ENCODE measurements at places on chromosomes 1 and 21.

DNA sequence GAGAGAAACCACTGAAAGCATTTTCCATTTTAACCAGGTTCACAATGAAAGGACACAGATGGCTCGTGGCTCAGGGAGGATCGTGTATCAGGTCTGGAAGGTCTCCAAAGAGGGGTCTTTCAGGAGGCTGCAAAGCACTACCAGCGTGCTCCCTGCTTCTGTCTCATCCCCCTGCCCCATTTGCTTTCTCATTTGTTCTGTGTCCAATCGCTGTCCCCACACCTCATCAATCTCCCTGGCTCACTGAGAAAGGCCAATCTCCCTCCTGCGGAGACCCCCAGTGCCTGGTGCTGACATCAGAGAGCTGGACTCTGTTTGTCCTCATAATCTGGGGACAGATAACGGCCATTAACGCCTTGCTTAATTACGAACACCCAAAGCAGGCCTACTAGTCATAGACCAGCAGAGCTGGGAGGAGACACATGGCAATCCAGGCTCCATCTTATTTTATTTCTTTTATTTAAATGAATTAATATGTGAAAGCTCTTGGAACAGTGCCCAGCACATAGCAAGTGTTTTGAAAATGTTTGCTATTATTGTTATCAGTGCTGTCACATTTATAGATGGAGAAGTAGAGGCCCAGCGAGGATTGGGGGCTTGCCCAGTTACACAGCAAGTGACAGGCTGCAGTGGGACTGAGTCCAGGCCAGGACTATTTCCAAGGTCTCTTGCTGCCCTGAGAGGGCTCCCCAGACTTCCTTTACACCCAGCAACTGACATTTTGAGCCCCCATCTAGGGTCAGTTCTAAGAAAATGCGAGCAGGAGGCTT lies 341.0 kb upstream of the USP24 start:
- DNase-seq, result no peak

GRCh38 chr1:92749024-92749634 lies 35.8 kb downstream of the EVI5 start:
- peak; percentile 69 for DNase-seq

DNA sequence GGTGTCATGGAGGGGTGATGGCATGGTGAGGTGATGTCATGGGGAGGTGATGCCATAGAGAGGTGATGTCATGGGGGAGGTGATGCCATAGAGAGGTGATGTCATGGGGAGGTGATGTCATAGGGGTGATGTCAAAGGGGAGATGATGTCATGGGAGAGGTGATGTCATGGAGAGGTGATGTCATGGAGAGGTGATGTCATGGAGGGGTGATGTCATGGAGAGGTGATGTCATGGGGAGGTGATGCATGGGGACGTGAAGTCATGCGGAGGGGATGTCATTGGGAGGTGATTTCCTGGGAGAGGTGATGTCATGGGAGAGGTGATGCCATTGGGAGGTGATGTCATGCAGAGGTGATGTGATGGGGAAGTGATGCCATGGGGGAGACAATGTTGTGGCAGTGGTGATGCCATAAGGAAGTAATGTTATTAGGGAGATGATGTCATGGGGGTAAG lies 92.1 kb upstream of the C1orf174 start:
- no peak for DNase-seq

DNA sequence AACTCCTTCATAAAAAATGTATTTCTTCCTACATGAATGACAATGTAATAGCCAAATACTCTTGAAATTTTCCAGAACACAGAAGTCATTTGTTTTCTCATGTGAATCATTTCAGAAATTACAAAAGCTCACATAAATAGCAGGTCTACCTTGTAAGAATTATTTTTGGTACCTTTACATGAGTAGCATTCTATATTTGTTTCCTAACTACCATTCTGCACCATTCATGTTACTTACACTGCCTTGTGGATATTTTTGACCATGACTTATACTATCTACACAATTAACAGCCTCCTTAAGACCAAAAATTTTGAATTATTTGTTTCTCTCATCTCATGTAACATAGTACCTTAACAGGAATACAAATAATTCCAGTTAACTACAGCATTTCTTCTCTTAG lies 109.6 kb downstream of the ENAH start:
- no peak for DNase-seq

DNA sequence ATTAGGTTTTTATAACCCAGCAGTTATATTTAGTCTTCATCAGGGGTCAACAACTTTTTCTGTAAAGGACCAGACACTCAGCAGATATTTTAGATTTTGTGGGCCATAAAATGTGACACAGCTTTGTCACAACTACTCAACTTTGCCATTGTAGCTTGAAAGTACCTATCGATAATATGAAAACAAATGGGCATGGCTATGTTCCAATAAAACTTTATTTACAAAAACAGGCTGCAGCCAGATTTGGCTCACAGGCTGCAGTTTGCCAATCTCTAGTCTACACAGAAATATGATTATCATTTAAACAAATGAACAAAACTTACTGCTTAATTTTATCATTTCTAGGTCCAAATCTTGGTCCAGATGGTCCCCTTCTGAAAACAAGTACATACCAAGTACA lies 23.0 kb downstream of the VAMP4 start:
- no peak for DNase-seq

GRCh38 chr1:20301463-20302107 lies 10.9 kb downstream of the VWA5B1 start:
- no peak for DNase-seq

GRCh38 chr21:28892199-28893111 lies 100.2 kb downstream of the LTN1 start:
- DNase-seq, result no peak

DNA sequence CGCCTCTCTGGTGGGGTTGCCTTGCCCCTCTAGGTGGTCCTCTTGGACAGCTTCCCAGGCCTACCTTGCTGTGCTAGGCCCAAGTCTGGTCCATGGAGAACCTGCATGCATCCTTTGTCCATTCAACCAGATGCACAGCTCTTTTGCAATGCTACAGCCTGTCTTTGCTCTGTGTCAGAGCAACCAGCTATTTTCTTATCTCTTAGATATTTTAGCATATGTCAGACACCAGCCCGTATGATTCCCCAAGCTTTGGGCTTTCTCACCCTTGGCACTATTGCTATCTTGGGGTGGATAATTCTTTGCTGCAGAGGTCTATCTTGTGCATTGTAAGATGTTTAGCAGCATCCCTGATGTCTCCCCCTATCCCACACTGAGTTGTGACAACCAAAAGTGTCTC lies 32.3 kb downstream of the TNN start:
- no peak for DNase-seq

DNA sequence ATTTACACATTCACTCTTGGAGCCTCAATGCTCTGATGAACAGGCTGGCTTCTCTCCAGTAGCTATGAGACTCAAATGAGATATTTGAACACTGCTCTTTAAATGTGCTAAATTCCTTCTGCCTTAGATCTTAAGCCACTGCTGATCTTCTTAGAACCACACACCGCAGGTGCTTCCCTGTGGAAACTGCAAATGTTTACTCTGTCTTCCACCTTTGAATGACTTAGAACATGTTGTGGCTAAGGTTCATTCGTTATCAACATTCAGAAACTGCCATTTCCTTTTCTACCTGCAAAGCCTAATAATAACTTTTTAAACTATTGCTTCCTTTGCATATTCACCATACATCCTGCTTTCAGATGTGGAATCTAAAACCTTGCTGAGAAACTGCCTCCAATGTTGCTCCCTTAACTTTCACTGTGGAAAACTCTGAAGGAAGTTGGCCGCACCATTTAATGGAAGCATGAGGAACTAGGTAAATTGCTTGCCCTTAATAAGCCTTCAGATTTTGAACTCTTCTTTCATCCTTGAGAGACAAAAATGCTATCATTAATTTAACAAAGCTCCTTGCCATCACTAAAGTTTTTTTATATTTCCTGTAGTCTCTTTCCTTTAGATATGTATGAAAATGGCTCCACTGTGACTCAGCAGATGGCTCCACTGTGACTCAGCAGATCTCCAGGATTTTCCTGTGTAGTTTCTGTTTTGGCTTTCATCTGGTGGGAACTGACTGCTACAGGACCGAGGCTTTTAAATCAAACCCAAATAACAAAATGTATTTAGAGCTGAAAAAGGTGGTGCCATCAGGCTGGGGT lies 143.8 kb downstream of the TNFSF18 start:
- no peak for DNase-seq

- DNase-seq, result no peak
These were observed 91.8 kb downstream of the CHD1L start for GRCh38 chr1:147334292-147334691.

- DNase-seq, result no peak
These were observed 5.2 kb downstream of the FCRL3 start for GRCh38 chr1:157695417-157695816.

DNA sequence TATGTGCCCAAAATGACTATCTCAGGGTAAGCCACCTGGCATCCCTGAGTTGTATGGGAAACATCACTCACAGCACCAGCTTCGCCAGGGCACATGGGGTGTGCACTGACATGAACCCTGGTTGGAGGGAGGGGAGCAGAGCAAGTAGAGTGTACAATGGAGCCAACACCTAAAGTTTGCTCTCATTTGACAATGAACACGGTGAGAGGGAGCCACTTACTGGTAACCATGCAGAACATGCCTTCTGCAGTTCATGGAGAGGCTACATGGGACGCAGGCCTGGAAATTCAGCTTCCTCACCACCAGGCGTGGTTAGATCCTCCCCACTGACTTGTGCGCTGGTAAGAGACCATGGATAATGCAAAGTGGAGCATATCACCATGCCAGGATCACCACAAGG lies 10.0 kb upstream of the CPLANE2 start:
- no peak for DNase-seq

DNA sequence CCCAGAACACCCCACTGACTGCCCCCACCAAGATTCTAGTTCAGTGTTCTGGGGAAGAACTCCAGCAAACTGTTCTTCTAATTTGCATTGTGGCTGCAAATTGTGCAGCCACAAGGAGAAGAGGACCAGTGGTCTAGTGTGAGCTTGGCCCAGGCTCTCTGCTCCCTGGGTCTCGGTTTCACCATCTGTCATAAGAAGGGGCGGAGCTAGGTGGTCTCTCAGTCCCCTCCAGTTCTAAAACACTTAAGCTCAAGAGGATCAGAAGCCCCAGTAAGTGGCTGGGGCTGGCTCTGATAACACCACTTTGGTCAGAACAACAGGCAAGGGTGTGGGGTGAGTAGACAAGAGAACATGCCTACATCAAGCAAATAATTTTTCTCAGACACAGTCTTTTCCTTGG lies 99.9 kb downstream of the BEND5 start:
- DNase-seq, result no peak

DNA sequence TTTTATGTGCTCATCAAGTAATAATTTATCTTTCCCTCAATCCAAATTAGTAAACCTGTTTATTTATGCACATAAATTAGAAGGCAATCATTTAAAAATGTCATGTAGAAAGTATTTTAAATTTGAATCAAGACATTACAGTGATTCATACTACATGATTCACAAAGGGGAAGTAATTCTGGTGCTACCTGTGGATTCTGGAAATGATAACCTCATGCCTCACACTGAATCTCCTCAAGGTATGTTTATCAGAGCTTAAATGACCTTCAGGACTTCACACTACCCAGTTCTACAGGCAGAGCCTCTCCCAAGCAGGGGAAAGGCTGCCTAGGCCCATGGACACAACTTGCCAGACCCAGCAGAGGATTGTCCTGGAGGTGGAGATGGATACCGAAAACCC lies 25.2 kb upstream of the TDRD10 start:
- no peak for DNase-seq

DNA sequence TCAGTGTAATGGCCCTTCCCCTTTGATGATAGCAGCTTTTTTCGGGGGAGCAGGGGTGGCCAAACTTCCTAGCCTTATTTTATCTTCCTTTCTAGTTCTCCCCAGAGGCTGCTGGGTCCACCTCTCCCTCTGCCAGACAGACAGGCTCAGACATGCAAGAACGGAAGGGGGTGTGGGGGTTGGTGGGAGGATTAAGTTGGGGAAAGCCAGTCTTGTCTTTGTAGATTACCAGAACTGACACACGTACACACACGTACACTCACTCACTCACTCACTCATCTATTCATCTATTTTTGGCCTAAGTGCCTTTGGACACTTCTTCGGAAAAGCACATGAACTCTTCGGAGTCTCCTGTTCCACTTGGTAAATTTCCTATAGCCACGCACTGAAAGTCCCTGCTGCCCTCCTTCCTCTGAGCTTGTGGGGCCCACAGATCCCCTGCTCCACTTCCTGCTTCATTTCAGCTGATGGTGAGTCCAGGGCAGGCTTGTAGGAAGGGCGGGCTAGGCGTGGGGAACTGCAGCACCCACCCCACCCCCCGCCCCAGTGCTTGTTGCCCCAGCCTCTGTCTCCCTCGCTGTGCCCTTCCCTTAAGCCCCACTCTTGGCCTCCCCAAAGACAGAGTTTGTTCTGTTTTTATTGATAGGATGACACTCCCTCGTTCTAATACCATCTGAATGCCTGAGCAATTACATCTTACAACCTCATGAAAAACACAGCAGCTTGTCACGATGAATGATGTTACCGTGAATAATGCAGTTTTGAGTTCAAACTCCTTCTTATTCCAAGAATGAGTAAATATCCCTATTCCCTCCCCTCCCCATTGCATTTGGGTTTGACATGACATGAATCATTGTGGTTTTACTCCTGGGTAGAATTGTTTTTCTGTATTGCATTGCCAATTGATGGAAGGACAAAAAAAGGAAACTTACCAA lies 60.7 kb upstream of the ATP5PO start:
- DNase-seq, result peak; percentile 71

DNA sequence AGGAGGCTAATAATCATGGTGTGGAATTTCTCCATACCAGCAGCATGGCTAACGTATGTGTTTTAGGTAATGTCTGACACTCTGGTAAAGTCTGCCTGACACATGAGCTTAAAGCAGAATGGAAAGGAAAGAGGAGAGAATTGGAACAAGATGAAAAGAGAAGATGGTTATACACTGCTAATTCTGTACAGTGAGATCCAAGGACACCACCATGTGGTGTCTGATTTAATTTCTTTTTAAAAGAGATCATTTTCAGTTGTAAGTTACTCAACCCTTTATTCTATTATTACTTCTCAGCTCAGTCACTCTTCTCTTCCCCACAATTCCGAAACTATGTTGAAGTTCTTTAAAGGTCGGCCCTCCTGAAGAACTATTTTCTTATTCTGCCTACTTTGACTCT lies 15.6 kb downstream of the PRKAB2 start:
- DNase-seq, result no peak

DNA sequence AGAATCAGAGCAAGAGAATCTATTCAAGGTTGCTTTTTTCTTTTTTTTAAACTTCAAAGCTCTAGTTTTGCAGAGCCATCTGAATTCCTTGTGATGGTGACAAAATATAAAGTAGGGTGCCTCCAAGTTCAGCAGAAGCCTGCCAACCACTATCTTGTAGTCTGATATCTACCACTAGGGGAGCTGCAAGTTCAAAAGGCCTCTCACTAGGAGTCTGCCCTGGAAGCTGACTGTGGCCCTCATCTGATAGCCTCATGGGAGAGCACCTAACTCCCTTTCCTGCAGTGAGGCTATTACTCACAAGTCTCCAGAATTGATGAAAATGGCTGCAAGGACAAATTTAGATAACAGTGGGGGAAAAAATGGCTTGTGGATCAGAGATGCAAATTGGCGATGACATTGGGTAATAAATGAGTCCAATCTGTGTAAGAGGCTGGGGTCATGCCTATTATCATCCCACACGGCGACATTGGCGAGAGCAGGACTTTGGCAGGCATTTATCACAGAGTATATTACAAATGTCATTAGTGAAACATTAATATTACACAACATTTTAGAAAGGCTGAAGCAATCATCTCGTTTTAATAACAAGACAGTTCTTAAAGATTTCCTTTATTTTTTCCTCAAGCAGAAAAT lies 10.7 kb upstream of the ZP4 start:
- DNase-seq, result peak; percentile 22

GRCh38 chr1:61639608-61640336 lies 85.2 kb downstream of the TM2D1 start:
- DNase-seq, result no peak

- peak; percentile 25 for DNase-seq
These were observed 62.8 kb downstream of the RUNX3 start for GRCh38 chr1:24867084-24867870.

Data from GM13976 (cell line).